CD4-positive, alpha-beta T cell treated with Interleukin-6 at 100 ng/mL for 8 hours (primary cell): ENCODE measurements at places on chromosomes 1 and 21.

DNA sequence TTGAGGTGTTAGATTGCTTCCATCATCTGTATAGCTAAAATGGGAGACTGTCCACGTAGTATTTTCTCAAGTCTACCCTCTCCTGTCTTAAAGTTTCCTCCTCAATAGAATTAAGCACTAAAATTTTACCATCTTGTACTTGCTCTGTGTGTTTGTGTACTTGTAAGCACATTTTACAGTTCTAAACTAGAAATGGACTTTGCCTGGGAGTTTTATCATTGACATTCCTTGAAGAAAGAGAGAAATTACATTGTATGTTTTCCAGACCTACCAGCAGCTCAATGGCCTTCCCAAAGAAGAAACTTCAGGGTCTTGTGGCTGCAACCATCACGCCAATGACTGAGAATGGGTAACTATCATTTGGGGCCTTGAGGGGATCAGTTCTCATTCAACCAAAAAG lies 4.5 kb downstream of the NPL start:
- DNase-seq, result no peak

- no peak for DNase-seq
Measured at GRCh38 chr21:16078382-16078781, 348.6 kb downstream of the USP25 start.

GRCh38 chr1:243508303-243508713 lies 252.5 kb downstream of the SDCCAG8 start:
- peak; percentile 33 for DNase-seq

DNA sequence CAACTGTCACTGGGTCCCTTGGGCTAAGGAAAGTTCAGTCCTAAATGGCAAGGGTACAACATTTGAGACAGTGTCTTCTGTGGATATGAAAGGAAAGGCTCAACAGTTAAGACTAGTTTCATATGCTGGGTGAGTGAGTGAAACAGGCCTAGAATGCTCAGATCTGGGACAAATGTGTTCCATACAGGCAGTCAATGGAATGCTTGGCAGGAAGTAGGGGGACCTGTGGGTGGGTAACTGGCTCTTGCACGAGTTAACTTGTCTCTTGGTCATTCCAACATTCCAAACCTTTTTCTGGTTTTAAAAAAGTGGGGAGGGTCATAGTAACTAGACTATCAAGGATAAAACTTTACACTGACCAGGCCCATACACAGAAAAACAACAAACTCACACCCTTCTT lies 17.8 kb upstream of the ADAM30 start:
- DNase-seq, result no peak

DNA sequence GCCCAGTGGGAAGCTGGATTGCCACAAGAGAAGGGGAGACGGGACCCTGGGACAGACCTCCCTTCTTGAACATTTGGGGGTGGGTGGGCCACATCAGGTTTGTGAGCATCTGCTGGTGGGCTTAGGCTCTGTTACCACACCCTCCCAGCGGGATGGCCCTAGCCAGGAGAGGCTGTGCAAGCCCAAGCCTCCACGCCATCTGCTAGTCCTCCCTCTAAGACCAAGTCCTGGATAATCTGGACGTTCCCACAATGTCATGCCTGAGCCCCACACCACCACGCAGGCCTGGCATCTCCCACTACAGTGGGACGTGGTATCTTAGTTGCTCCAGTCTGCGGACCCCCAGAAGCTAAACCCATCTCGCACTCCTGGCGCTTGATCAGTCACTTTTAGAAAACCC lies 3.7 kb upstream of the IBA57 start:
- DNase-seq, result no peak

- no peak for DNase-seq
Measured at GRCh38 chr1:43621861-43622260, 28.1 kb upstream of the KDM4A start.

DNA sequence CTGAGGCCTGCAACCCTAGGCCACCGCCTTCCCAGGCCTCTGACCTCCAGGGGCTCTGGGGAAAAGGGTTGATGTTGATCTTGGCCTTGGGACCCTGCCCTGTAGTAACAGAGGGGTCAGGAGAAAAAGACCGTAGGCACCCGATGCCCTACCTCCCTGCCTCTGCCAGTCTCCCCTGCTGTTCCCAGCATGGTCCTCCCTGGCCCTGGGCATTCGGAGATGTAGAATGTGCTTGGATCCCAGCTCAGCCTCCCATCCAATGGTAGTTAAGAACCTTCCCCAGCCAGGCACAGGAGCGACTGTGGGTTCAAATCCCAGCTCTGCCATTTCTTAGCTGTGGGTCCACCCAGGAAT lies 72.0 kb upstream of the TARDBP start:
- DNase-seq, result no peak

DNA sequence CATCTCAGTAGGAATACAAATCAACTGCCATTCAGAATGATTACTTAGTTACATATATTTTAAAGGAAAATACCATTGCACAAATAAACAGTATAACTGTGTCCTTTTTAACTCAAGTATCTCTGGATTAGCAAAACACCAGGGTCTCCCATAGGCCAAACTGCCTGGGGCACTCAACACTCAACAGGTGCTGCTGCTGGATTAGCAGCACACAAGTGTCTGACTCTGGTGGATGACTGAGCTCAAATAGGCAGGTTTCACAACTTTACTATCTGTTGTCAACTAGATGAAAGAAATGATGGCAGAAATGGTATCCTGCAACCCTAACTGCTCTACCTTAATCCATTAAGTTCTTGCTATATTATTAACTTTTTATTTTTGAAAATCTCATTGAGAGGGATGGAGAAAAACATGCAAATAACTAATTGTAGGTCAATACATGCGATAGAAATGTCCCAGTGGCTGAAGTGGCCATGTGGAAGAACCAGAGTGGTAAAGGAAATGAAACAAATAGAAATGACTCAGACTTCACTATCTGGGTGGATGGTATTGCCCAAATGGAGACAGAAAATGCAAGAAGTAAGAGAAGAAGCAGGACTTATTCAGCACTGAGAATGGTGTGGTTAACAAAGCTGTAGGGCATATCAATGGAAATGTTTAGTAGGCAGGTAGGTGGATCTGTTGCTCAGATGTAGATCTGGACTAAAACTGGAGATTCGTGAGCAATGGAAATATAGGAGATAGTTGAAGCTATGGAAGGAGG lies 90.8 kb upstream of the CCDC190 start:
- no peak for DNase-seq

- DNase-seq, result no peak
Measured at GRCh38 chr1:237269938-237270337, 228.0 kb downstream of the RYR2 start.

- no peak for DNase-seq
Measured at GRCh38 chr1:6982443-6982842, 197.2 kb downstream of the CAMTA1 start.

DNA sequence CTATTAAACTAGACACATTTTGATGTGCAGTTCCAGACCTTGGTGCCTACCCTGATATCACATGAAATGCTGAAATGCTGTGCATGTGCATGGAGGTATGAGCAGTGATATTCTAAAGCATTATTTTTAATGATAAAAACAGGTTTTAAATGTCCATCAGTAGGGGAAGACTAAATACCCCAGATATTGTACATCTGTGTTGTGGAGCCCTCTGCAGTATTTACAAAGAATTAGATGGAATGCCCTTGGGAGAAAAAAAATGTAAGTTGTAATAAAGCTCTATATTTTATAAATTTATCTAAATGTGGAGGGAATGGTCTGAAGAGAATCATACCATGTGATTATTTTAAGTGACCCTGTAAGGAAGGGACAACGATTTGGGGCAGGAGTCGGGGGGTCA lies 39.1 kb upstream of the IGSF5 start:
- DNase-seq, result no peak

DNA sequence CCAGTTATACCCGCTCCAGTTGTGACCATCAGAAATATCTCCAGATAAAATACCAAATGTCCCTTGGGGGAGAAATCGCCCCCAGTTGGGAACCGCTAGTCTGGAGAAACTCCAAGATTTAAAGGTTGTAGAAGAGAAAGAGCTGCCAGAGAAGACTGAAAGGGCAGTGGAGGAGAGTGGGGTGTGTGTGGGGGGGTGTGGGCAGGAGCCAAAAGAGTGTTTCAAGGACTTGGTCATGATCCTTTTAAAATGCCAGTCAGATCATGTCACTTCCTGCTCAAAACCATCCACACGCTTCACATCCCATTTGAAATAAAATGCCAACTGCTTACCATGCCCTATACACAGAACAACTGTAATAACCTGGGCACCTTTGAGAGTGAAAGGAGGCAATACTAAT lies 3.4 kb upstream of the HEYL start:
- DNase-seq, result no peak
